Astrocyte of the spinal cord (primary cell): ENCODE measurements at places on chromosomes 12 and 14.

- DNase-seq = no peak
These were observed 1.6 kb downstream of the KRT71 start for GRCh38 chr12:52551216-52551865.

DNA sequence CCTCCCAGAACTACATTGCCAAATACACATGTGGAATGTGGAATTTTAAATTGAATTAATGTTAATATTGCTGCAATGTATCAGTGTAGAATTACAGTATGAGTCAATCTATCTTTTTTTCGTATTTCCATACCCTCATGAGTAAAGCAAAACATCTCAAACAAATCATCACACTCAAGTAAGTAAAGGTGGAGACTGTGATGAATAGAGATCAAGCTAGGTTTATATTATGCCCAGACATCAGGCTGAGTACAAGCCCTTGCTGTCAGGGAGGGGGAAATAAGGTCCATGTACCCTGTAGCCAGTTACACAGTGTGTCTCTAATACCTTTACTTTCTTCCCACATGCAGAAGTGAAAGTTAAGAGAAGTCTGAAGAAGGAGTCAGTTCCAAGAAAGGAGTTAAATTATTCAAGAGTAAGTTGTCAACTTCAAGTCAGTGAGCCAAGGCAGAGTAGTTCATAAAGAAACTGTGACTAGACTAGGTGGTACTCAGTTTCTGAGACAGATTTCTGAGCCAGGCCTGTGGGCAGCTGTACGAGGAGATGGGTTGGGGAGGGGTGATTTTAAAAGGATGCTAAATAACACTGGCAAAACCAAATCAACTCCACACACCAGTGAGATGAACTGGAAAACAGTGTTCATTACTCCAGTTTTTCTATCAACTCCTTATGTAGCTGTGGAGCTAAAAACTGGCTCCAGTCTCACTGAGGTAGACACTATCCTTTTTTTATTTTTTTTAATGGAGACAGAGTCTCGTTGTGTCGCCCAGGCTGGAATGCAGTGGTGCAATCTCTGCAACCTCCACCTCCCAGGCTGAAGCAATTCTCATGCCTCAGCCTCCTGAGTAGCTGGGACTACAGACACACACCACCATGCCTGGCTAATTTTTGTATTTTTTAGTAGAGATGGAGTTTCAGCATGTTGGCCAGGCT is 23.8 kb upstream of the STK38L start:
- no peak for DNase-seq

- no peak for DNase-seq
These were observed 28.3 kb downstream of the PTPRO start for GRCh38 chr12:15350643-15351042.

- peak; percentile 33 for DNase-seq
These were observed 24.4 kb downstream of the TUNAR start for GRCh38 chr14:95901054-95901453.

DNA sequence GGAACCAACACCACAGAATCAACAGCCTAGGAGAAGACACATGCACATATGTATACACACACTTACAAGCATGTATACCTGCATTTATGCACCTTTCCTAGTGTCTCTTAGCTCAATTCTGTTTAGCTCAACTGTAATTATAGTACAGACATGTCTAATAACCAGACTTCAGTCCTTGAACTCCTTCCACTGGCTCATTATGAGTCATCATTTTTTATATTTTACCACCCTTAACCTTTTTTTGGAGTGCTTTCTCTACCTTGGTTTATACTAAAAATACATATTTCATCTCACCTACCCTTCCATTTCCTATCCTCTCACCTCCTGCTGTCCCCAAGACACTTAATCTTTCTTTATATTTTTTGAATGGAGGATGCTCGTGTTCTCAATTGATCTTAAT is 110.4 kb downstream of the ARID2 start:
- no peak for DNase-seq

DNA sequence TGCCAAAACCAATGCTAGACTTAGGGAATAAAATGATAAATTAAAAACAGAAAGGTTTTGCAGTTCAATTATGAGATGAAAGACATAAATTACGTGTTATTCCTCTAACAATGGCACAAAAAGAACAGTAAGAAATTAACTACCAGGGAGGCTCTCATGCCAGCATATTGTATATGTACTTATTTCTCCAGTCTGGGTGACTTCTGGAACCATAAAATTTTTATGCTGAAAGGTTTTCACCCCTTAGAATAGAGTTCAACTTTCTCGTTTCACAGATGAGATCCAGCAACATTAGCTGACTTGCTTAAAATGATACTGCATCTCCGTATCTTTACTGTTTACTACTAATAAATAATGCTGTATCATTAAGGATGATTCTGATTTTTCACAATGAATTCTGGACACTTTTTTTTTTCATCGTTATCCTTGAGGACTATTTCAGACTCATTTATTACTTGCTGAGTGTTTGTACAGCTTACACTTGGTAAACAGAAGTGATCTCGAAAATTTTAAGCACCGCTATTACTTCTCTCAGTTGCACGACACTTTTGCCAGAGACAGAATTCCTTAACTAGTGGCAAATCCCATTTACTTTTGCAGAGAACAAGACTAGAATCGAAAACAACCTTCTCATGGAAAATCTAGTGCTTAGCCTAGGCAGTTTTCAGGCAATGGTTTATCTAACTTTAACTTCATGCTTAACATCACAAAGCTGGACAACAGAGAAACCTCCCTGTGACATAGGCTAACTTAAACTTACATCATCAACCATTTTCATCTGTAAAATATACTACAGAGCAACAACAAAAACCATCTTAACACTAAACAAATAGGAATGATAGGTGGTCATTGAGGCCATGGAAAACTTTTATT is 2.7 kb downstream of the RSRC2 start:
- no peak for DNase-seq

GRCh38 chr14:98622208-98623051 is 649.6 kb downstream of the BCL11B start:
- DNase-seq = peak; percentile 30

- peak; percentile 77 for DNase-seq
These were observed 1.4 kb downstream of the IFFO1 start for GRCh38 chr12:6554168-6555017.

DNA sequence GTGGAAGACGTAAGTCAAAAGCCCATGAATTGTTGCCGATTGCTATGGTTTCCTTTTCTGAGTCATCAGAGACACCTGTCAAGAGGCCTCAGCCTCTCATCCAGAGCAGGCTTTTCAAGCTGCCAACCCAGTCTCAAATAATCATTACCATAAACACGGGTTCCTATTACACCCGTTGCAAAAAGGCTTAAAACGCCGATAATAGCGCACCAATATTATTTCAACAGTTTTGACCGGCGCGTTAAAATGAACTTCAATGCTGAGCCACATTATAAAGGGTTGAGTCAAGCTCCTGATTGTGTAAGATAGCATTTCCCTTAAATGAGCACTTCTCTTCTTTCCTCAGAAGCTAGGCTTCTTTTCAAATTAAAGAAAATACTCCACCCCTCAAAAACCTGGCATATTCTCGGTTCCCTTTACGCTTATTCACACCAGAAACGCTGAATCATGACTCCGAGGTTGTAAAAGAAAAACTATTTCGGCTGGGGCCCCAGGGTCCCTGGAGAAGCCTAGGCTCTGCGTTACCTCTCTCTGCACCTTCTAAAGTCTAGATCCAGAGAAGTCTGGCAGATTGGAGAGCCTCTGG is 1.4 kb downstream of the TMTC1 start:
- peak; percentile 78 for DNase-seq

DNA sequence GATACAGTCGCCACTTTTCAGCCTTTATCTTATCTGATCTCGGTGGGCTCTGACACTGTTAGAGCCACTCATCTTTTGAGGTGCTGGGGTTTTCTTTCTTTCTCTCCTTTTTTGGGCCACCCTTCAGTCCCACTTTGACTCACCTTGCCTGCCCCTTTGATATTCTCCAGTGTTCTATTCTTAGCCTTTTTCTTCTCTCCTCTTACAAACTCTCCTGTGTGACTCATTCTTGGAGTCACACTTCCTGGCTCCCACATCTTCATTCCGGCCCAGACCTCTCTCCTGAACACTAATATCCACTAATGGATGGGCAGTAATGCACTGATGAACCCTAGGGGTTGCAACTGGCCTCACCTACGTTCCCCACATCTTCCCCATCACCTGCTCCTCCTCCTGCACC is 2.2 kb upstream of the DCD start:
- DNase-seq = no peak

DNA sequence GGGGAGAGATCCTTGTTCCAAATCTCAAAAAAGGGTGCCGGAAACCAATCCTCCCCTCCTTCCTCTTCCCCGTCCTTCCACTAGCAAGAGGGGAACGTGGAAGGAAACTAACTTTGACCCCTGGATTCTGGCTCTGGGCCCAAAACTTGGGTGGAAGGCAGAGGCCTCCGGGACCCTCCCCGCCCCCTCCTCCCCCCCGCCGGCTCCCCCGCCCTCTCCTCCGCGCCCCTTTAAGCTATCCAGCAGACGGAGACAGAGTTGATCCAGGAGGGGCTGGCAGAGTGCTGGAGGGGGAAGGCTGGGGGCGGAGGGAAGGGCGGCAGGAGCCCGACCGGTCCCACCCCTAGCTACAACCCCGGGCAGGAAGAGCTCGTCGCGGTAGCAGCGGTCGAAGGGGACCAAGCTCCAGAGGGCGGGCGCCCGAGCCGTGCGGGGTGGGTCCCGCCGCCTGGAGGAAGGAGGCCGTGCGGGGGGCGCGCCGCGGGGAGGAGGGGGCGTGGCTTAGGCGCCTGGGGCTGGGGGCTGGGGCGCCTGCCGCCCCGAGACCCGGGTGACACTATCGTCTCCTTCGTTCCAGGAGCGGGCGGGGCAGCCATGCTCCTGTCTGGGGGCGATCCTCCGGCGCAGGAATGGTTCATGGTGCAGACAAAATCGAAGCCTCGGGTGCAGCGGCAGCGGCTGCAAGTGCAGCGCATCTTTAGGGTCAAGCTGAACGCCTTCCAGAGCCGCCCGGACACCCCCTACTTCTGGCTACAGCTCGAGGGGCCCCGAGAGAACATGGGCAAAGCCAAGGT is at the start of gene NYNRIN:
Gene NYNRIN (plus strand): TSS at position 351 of the 794 bp plus-strand sequence. CDS start 244 bp downstream, at position 595.
- peak; percentile 24 for DNase-seq

GRCh38 chr14:104800771-104801519 is at the start of gene ZBTB42:
Gene ZBTB42 (plus strand): TSS chr14:104801101. CDS start chr14:104801198, 97 bp downstream.
- DNase-seq = peak; percentile 50

GRCh38 chr14:105478398-105479251 is 4.0 kb downstream of the CRIP2 start:
- DNase-seq = no peak

- DNase-seq = no peak
These were observed 213.3 kb upstream of the FKBP4 start for GRCh38 chr12:2581293-2582045.

DNA sequence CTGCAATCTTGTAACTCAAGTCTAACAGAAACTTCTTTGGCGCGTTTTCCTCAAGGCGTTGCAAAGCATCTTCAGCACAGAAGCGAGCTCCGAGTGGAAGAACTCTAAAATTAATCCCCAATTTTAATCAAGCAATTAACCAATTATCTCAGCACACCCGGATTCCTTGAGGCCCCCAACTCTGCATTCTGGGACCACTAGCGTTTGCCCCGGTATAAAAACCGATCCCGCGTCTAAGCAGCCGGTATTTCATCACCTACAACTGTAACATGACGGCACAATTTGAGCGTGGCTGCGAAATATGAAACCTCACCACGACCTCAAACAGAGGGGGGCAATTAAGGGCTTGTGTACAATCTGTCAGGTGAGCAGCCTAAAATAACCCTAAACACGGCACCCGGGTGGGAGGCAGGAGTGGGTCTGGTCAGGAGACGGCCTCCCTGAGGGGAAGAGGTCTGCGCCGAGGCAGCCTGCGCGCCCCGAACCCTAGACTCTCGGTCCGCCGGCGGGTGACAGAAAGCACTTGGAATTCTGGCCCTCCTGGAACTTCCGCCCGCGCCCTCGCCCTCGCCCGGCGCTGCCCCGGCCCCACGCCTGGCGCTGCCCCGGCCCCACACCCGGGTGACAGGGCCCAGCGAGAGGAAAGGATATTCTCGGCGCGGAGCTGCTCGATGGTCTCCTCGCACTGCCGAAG is 594 bp downstream of the ZCCHC8 start:
- DNase-seq = peak; percentile 74

- no peak for DNase-seq
These were observed 385.9 kb downstream of the BMP4 start for GRCh38 chr14:53570411-53571387.

DNA sequence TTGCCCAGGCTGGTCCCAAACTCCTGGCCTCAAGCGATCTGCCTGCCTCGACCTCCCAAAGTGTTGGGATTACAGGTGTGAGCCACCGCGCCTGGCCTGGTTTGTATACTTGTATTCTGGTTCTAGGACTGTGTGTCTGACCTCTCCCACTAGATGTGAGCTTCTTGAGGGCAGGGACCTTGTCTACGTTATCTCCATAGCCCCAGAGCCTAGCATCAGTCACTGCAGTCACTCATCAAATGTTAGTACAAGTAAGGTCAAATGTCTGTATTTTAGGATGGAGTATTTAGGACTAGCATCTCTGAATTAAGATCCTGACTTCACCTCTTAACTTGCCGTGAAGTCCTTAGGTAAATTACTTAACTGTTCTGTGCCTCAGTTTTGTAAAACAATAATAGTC is 2.9 kb downstream of the RILPL2 start:
- DNase-seq = no peak

GRCh38 chr12:65666876-65667275 is 157.4 kb upstream of the HMGA2 start:
- peak; percentile 29 for DNase-seq

DNA sequence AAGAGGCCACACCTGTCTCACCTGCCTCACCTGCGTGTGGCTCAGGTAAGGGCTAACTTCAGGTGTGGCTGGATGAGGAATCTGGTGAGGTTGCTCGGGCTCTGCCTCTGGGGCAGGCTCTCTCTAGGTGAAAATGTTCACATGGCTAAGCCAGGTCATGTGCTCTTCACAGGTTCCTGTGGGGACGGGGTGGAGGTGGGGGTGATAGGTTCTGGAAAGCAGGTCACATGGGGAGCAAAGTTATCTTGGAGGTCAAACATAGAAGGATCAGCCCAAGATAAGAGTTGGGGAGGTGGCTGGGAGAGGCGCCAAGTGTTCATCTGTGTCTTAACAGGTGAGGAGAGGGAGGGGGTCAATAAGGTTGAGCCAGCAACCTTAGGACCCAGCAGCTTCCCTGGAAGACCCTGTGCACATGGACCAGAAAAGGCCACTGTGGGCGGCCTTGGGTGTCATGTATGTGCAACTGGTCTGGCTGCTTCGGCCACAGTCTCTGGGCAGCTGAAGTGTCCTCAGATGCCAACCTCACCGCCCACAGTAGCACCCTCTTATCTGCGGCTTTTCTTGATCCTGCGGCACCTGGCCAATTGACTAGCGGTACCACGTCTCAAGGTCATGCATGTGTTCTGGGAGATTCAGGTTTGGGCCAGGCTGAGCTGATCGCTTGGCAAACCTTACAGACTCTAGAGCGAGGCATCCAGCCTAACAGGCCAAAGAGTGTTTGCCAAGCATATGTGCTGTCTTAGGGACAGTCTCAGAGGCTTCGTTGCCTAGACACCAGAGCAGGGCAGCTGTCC is 60.5 kb downstream of the CACNA1C start:
- no peak for DNase-seq

GRCh38 chr14:89571491-89571890 is 154.5 kb upstream of the FOXN3 start:
- no peak for DNase-seq

DNA sequence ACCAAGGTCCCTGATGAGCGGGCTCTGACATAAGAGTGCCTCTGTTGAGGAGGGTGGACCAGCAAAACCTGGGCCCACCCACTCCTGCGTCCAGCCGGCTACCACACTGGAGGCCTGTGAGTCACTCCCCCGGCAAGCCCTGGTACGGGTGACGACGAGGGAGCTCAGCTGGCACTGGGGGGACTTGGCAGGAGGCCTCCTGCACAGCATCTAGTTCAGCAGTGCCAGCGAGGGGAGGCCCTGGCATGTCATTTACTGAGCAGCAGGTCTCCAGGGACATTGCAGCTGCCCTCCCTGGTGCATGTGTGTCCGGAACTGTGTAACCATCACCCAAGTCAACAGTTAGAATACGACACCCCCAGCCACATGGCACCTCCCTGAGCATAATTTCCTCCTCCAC is 24.4 kb downstream of the CD9 start:
- peak; percentile 70 for DNase-seq
